ENCODE measurements at places on chromosomes 7 and 10.

GRCh38 chr7:18536486-18536885 lies 40.9 kb downstream of the HDAC9 start:
- DNase-seq, result no peak

GRCh38 chr10:22740180-22740579 lies 25.8 kb upstream of the PIP4K2A start:
- DNase-seq, result no peak

- DNase-seq, result no peak
Measured at GRCh38 chr7:6480323-6480660, 32.5 kb upstream of the DAGLB start.

- DNase-seq, result no peak
Measured at GRCh38 chr7:137846549-137846826, 286 bp downstream of the DGKI start.

- DNase-seq, result no peak
Measured at GRCh38 chr10:89120931-89121763, 86.0 kb downstream of the CH25H start.

GRCh38 chr10:125538947-125539731 lies 143.8 kb downstream of the TEX36 start:
- DNase-seq, result no peak

- DNase-seq, result no peak
Measured at GRCh38 chr10:132827861-132828539, 42.1 kb upstream of the NKX6-2 start.

DNA sequence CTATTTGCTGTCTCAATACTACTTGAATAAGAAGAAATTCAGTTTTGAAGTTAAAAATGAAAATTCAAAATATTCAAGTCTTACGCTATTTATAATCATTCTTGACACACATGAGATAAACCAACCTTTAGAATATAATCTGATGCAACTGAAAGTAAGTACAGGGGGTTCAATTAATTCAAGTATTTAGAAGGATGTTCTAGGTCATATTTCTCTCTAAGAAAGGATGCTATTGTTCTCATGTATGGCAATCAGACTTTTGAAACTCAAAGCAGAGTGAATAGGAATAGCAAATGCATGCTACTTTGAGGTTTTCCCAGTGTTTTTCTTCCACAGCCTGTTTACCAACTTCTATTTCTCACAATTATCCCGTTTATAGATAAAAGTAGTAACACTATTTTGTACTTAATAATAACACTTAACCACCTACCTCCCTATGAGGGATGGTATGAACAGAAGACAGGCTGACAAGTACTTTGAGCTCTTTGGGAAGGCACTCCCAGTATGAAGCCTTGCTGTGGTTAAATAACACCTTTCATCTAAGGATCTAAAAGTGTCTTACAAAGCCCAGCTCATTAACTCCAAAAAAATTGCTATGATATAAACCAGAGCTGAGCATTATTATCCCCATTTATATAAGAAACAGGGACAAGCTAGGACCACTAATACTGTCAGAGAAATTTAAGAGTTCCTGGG lies 18.0 kb upstream of the SPOCK2 start:
- DNase-seq, result no peak

DNA sequence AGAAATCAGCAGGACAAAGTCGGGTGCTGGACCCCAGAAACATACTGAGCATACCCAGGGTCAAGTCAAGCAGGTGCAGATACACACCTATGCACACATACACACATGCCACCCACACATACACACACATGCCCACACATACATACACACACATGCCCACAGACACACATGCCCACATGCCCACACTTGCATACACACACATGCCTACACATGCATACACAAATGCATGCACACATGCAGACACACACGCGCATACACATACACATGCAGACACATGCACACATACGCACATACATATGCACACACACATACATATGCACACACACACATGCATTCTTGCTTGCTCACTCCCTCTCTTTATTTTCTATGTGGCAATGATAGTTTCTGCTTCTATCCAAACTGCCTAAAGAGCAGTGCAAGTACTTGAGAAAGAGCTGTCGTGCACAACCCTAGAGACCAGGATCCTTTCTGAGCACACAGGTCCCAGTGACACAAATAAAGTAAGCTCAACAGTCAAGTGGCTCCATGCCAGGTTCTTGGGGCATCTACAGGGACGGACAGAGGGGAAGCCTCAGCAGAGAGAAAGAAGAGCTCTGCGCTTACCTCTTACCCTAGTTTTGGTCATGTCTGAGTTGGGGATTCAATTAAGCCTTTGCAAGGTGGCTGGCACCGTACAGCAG lies 83.7 kb downstream of the EBF3 start:
- DNase-seq, result no peak

DNA sequence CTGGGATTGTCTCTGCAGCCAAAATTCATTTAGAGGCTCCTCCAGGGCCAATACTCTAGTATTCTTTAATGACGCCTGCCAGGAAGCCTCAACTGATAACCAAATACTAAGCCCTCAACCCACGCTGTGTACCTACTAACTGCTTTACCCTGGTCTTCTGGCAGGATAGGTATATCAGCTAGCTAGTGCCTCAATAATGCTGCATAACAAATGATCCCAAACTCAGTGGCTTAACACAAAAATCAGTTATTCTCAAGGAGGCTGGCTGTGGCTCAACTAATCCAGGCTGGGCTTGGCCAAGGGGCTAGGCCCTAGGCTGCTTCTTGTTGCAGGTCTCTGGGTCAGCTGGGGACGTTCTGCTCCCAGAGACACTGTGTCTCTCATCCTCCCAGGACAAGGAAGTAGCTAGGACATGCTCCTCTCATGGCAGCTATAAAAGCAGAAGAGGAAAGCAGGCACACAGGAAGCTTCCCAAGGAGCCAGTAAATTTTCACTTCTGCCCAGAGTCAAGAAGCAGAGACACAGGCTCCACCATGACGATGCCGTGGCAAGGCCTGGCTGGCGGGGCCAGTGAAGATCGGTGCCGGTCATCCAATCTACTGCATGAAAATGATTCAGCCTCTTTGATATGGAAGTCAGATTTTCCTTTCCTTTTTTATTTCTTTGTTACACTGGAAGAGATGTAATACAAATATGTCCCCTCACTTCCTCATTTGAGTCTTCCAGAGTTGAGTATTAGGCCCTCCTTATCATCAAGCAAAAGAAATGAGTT lies 28.6 kb upstream of the COL13A1 start:
- DNase-seq, result no peak

- DNase-seq, result no peak
Measured at GRCh38 chr7:68235937-68236336, 1239.3 kb downstream of the TYW1 start.

- no peak for DNase-seq
Measured at GRCh38 chr7:2614631-2615330, 17.0 kb upstream of the TTYH3 start.

GRCh38 chr10:12358863-12359564 lies 9.7 kb downstream of the CAMK1D start:
- DNase-seq, result no peak

- DNase-seq, result no peak
Measured at GRCh38 chr7:126698446-126698845, 554.3 kb downstream of the GRM8 start.
